ENCODE measurements at places on chromosomes 4 and X.

- no peak for DNase-seq
Observed at GRCh38 chrX:39857780-39858179, 240.0 kb downstream of the BCOR start.

DNA sequence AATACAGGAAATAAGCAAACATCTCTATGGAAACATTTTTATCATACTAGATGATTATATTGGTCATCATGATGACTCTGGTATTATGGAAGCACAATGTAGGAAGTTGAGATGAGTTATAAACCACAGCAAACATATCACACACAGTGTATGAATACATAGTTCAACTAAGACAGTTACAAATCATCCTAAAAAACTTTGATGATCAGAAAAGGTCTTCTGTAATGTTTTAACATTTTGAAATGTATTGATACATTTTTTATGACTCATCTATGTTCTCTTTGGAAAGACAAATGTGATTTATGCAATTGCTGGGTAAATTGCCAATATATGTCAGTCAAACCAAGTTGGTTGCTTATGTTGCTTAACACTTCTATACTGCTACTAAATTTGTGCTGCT is 4.8 kb downstream of the CXCL3 start:
- no peak for DNase-seq

GRCh38 chr4:118278473-118279274 is 74.1 kb downstream of the PRSS12 start:
- DNase-seq, result peak; percentile 94

DNA sequence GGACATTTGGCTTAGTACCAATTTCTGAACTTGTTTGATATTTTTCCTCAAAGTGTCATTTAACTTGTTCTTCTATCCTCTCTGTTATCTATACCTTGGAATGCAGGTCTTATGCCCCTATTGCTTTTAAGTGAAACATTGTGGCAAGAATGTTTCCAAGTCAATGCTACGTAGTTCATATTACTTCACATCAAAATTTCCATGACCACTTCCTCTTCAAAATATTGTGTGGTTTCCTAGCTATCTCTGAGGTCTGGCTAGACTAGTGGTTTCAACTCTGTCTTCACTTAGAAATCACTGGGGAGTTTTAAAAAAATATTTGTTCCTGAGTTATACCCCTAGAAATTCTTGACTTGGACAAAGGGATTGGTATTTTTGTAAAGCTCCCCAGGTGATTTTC is 20.2 kb upstream of the RASGEF1B start:
- DNase-seq, result no peak

- no peak for DNase-seq
Observed at GRCh38 chrX:38654302-38654701, 93.0 kb downstream of the TSPAN7 start.

- no peak for DNase-seq
Observed at GRCh38 chr4:111988514-111988913, 156.7 kb upstream of the FAM241A start.

DNA sequence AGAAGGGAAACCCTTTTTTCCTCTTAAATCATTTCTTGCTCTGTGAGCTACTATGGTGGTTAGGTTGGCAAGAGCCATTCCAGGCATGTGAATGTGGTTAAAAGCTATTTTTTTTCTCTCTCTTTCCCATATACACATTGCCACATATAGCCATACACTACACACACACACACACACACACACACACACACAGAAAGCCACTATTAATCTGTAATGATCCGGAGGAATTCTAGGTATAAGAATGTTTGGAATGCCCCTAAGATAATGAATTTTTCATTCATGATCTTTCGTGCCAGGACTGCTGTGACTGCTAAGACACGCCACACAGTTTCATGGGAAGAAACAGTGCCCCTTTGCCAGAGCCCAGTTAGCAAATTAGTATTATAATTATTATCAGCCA is 21.8 kb upstream of the TLL1 start:
- no peak for DNase-seq

DNA sequence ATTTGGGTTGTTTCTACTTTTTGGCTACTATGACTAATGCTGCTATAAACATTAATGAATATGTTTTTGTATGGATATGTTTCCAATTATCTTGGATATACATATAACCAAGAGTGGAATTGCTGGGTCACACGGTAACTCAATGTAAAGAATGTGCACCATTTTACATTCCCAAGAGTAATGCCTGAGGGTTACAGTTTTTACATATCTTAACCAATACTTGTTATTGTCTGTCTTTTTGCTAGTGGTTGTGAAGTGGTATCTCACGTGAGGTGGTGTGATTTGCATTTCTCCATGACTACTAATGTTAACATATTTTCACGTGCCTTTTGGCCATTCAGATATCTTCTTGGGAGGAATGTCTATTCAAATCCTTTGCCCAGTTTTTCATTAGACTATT is 200.3 kb upstream of the MAB21L2 start:
- no peak for DNase-seq

GRCh38 chrX:23699636-23700194 is 32.4 kb downstream of the PRDX4 start:
- no peak for DNase-seq

DNA sequence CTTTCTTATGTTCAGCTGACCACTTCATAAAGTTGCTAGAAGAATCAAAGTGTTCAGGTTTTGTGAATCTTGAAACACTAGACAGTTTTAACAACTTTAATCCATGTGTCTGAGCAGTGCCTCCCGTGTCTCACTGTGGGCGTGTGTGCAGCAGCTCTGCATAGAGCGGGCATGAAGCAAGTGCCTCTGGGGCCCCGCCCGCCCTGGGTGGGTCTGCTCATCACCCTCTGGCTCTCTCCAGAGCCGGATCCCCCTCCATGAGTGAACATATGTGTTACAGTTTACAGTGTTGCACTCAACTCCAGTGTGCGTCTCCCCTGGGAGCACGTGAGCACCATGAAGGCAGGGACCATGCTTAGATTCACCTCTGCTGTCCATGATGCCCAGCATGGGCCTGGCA is 37.6 kb upstream of the CRMP1 start:
- no peak for DNase-seq

DNA sequence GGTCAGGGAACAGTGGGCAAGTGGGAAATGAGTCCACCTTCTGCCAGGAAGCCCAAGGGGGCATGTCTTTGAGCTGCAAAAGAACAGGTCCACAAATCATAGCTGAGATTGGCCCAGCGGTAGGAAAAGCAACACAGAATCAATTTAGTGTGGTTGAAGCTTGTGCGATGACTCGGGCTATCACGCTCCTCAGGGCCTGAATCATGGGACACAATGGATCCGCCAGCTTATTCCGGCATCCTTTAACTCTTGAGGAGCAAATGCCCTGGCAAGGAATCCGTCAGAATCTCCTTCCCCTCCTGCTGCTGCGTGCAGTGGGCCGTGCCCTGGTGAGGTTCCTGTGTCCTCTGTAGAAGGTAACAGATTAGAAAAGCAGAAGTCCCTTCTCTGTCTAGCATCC is 98.0 kb downstream of the RELL1 start:
- DNase-seq, result no peak

DNA sequence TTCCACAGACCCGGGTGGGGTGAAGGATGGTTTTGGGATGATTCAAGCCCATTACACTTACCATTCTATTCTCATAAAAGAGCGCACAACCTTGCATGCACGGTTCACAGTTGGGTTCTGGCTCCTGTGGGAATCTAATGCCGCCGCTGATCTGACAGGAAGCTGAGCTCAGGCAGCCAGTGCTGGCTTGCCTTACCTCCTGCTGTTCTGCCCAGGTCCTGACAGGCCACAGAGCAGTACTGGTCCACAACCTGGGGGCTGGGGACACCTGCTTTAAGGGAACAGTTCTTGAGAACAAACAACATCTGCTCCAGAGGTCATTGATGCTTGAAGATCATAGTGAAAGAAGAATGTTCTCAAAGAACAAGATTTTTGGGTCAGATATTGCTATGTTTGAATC is 8.0 kb upstream of the HS3ST1 start:
- DNase-seq, result no peak

DNA sequence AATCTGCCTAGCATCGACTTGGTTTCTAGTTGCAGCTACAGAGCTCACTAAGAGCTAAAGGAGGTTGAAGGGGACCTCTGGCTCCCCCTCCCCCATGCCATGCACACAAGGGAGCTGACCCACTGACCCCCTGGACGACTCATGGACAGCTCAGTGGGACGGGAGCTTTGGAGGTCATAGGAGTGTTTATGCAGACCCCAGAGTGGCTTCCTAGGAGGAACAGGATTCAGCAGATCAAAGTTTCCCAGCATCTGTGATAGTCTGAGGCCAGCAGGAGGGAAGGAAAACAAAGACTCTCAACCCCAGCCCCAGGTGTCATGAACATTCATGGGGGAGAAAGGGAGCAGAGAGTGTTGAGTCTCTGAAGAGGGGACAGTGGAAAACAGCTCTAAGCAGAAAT is 104.4 kb downstream of the ARSF start:
- DNase-seq, result no peak

GRCh38 chrX:15311119-15311518 is 4.3 kb downstream of the ASB11 start:
- no peak for DNase-seq

DNA sequence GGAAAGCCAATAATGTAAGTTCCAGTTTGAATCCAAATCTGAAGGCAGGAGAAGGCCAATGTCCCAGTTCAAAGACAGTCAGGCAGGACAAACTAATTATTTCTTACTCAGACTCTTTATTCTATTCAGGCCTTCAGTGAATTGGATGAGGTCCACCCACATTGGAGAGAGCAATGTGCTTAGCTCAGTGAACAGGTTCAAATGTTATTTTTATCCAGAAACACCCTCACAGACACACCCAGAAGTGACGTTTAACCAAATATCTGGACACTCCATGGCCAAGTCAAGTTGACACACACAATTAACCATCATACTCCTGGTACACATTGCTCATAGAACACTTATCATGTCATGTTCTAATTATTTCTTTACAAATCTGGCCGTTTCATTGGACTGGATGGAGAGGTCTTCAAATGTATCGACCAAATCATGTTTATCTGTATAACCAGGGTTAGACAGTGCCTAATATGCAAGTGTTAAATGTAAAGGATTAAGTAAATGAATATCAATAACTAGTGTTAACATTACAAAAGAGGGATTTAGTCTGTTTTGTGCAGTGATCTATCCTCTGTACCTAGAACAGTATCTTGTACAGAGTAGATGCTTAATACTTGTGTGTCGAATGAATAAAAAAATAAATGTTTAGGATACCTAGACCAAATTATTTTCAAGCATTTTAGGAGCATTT is 27.1 kb upstream of the XK start:
- DNase-seq, result no peak

DNA sequence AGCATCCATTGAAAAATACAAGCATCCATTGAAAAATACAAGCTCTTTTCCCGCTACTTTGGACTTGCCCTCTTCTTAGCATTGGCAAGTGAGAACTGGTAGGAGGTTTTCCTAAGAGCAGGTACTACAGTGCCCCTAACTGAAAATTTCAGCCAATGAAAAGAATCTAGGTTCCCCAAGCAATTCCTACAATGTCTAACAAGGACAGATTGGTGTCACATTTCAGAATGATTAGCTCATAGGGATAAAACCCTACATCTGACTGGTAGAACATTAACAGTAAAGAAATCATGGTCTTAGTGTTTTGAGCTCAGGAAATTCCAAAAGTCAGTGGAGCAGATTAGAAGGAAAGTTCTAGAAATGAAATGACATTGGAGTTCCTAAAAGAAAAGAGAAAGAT is 68.6 kb upstream of the QRFPR start:
- DNase-seq, result no peak

- no peak for DNase-seq
Observed at GRCh38 chrX:39886282-39886681, 211.5 kb downstream of the BCOR start.

DNA sequence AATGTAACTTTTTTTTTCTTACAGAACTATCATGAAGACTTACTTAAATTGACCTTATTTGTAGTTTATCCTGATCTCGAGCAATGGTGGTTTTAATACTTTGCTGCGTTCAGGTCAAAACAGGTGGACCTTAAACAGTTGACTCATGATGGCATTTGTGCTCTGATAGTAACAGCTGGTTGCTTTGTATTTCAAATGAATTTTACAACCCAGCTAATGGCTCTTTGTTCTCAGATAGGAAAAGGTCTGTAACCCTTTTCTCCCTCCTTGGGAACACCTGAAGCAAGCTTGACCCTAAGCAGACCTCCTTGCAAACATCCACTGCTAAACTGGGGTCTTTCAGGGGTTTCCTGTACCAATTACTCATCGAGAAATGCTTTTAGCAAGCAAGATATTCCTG is 79.2 kb downstream of the F11 start:
- DNase-seq, result no peak

- no peak for DNase-seq
Observed at GRCh38 chr4:96183611-96184010, 343.7 kb downstream of the PDHA2 start.

GRCh38 chrX:11267425-11267824 is 25.8 kb upstream of the AMELX start:
- no peak for DNase-seq

DNA sequence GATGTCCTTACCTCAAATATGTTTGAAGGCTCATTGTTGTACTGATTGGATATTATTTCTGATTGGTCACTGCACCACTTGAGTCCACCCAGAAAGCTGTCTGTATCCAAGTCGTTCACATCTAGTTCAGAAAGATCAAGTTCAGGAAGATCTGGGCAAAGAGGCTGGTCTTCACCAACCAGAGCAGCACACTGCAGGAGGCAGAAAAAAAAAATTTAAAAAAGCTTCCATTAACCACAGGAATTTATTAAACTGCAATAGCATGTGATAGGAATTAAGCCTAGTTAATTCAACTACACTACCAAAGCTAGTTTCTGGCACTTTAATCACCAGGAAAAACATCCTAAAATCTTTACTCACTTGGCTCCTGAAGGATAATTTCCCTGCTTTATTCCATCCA is 5.1 kb downstream of the PPARGC1A start:
- no peak for DNase-seq

DNA sequence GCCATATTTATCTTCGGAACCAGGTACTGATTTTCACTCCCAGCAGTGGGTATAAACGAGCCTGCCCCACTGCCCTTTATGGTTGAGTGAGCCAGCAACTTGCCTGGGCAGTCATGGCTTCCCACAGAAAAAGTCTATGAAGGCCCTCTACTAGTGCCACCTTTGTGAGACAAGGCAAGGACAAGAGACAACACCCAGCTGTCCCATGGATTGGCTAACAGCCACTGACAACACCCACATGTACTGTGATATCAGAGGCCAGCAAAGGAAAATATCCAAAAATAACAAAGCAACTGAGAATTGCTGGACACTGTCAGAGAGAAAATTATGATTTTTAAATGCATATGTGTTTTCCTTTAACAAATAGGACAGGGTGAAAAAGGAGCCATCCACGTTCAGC is 248.4 kb upstream of the TTC29 start:
- DNase-seq, result no peak

GRCh38 chrX:49303346-49303745 is at the start of gene GAGE10:
Gene GAGE10, plus strand, starts transcription at chrX:49303646. Its CDS starts 1,214 bp downstream, at chrX:49304860.
- no peak for DNase-seq

All from mesothelial cell of epicardium (in vitro differentiated cells).